PC-9 (cell line): ENCODE measurements at places on chromosomes 13 and 19. TPM values are rescaled to one million over a fixed set of nuclear protein-coding genes. Genes with fewer than 3 reads are reported as not detected.
A peak's percentile ranks its signal among the peaks of the same experiment; 100 is the strongest.

DNA sequence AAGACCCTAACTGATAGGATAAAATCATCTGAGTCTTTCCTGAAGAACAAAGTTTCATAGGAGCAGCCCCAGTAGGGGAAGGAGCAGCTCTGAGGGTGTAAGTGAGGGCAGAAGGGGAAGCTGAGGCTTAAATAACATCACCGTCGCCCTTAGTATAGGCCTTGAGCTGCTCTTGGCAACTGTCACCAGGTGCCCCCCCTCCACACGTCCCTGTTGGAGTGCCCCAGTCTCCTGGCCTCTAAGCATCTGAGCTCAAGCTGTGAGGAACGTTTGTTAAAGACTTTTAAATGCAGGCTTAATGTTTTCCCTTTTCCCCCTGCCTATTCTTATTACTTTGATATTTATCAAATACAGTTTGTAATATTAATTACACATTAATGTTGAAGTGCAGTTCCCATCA, 170.6 kb downstream of the ZIC5 start:
- DNase-seq, result no peak
- H3K27me3 ChIP-seq, result 0 out of 2 replicates have a peak, but pooled peaks cover 4% of the 10 kb centered on the region
- no peaks in the 10 kb centered on the region for H3K36me3 ChIP-seq
- no peak overlapping the region for H3K4me3 ChIP-seq

- H3K4me3 ChIP-seq, result no peak overlapping the region
- H3K27ac ChIP-seq, result no peak overlapping the region
- no peak for DNase-seq
- peaks cover 70% of the 10 kb centered on the region for H3K27me3 ChIP-seq
- no peaks in the 10 kb centered on the region for H3K4me1 ChIP-seq
- H3K36me3 ChIP-seq, result no peaks in the 10 kb centered on the region
These were observed 202.3 kb downstream of the URI1 start for GRCh38 chr19:30144242-30144758.

GRCh38 chr19:34963573-34964406, at the start of gene ZNF792:
ZNF792 (minus strand) TSS chr19:34964229; CDS start chr19:34963662, 567 bp downstream.
- peaks cover 2% of the 10 kb centered on the region; the same call in 1 of the 2 replicates for H3K36me3 ChIP-seq
- H3K4me3 ChIP-seq, result peak within 1 kb of the TSS; percentile 86
- H3K27me3 ChIP-seq, result peaks cover 19% of the 10 kb centered on the region
- DNase-seq, result no peak

- no peaks in the 10 kb centered on the region for H3K36me3 ChIP-seq
- DNase-seq, result no peak
- H3K27ac ChIP-seq, result no peak overlapping the region
- H3K27me3 ChIP-seq, result no peaks in the 10 kb centered on the region
- no peak overlapping the region for H3K4me3 ChIP-seq
These were observed 71.3 kb downstream of the KLF12 start for GRCh38 chr13:74062933-74063332.

DNA sequence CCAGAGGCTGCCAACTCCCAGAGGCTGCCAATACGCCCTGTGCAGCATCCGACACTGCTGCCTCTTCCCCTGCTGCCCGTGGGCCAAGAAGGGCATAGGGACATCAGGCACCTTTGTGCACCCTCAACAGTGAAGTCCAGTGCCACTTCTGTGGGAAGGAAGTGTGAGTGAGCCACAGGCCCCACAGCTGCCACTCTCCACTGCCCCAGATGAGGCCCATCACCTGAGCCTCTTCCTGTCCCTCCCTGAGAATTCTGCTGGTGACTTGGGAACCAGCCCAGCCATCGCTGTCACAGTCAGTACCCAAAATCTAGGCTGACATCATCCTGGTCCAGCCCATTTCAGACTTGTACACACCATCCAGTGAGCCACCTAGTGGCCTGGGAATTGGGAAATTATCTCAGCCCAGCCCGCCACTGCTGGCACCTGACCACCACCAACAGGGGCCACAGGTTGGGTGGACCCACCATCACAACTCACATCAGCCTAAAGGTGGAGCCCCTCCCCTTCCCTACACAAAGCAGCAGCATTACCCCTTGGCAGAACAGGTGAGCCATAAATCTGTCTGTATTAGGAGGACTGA, 733.9 kb upstream of the KLHL1 start:
- no peak overlapping the region for H3K27ac ChIP-seq
- DNase-seq, result no peak
- no peaks in the 10 kb centered on the region for H3K4me1 ChIP-seq
- H3K27me3 ChIP-seq, result no peaks in the 10 kb centered on the region
- H3K4me3 ChIP-seq, result no peak overlapping the region
- no peaks in the 10 kb centered on the region for H3K36me3 ChIP-seq

CAPN12 gene
- total RNA-seq, result 38.4 and 43.9 TPM in 2 replicates

ZFP14 gene
- total RNA-seq, result 5.9 and 6.7 TPM in 2 replicates

ZNF254 gene
- total RNA-seq, result 11.6 and 12.5 TPM in 2 replicates

AP1M2 gene
- 94.5 and 126 TPM in 2 replicates for total RNA-seq

PLK5 gene
- not detected in 2 replicates for total RNA-seq
